ENCODE measurements at places on chromosomes 13 and 19.

GRCh38 chr13:42561752-42562467 is 12.0 kb upstream of the TNFSF11 start:
- DNase-seq = no peak

DNA sequence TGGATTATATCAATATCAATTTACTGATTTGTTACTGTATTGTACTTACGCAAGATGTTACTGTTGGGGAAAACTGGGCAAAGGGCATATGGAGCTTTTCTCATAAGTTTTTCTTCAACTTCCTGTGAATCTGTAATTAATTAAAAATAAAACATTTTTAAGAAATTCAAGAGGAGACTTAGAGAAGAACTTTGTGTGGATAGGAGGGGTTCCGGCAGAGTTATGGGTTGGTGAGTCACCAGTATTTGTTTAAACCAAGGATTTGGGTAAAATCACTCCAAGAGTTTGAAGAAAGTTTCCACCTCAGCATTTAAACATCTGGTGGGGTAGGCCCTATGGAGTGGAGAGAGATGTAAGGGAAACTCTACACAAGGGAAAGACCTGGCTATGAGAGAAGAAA is 379.6 kb downstream of the TSHZ3 start:
- no peak for DNase-seq

GRCh38 chr19:35285095-35285449 is 2.7 kb downstream of the HAMP start:
- DNase-seq = no peak

- no peak for DNase-seq
Measured at GRCh38 chr13:28089065-28089464, 11.3 kb downstream of the FLT3 start.

GRCh38 chr13:52798770-52799430 is 49.5 kb downstream of the PCDH8 start:
- no peak for DNase-seq

- DNase-seq = no peak
Measured at GRCh38 chr13:44131069-44131614, 242.5 kb upstream of the SERP2 start.

GRCh38 chr13:111203736-111204389 is 88.8 kb downstream of the ARHGEF7 start:
- DNase-seq = no peak

GRCh38 chr19:12611361-12611699 is 610 bp downstream of the ZNF791 start:
- no peak for DNase-seq

DNA sequence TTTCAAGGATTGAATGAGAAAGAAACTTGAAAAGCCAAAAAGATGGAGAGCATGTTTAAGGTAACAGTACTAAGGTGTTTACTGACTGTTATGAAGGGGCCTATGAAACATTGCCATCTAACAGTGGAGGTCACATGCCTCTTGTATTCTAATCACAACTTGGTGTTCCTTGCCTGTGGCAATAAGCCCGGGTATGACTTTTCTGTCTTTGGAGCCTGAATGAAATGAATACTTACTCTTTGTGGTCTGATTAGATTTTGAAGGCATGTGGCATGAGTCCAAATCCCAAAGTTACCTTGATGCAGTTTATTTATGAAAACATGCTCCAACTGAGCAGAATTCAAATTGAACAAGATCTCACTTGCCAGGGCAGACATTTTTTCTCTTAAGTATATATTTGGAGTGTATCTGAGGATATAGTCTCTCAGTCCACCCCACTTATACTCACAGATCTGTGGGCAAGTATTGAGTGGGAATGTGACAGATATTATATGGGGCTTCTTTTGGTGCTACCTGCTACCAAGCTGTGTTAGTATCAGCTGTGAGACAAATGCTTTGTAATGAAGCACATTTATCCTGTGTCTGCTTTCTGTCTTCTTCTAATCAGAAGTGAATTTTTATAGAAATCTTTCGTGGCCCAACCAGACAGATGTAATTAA is 67.5 kb downstream of the B3GLCT start:
- DNase-seq = no peak

DNA sequence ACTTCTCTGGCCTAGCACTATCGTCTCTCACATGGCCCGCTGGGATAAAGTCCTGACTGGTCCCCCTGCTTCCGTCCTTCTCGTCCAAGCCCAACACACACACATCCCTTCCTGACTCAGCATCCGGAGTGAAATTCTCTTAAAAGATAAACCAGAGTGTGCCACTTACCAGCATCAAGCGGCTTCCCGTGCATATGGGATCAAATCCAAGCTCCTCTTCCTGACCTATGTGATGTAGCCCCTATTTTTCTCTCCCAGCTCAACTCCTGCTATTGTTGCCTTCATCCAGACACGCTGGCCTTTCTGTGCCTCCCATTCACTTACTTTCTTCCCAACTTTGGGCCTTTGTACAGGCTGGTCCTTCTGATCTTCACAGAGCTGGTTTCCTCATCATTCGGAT is 530.4 kb downstream of the DIAPH3 start:
- DNase-seq = no peak

DNA sequence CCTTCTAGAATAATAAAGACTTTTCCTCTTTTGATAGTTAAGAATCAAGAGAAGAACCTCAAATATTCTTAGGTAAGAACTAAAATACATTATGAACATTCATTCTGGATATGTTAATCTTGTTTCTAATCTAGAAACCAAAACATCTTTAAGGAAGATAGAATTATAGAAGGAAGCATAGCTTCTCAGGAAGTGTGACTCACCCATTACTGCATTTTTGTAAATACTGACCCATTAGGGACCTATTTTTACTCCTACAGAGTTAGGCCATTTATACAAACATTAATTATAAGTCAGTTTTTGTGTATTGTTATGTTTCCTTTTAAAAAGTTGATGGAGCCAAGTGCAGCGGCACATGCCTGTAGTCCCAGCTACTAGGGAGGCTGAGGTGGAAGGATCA is 147.1 kb downstream of the NUFIP1 start:
- no peak for DNase-seq

DNA sequence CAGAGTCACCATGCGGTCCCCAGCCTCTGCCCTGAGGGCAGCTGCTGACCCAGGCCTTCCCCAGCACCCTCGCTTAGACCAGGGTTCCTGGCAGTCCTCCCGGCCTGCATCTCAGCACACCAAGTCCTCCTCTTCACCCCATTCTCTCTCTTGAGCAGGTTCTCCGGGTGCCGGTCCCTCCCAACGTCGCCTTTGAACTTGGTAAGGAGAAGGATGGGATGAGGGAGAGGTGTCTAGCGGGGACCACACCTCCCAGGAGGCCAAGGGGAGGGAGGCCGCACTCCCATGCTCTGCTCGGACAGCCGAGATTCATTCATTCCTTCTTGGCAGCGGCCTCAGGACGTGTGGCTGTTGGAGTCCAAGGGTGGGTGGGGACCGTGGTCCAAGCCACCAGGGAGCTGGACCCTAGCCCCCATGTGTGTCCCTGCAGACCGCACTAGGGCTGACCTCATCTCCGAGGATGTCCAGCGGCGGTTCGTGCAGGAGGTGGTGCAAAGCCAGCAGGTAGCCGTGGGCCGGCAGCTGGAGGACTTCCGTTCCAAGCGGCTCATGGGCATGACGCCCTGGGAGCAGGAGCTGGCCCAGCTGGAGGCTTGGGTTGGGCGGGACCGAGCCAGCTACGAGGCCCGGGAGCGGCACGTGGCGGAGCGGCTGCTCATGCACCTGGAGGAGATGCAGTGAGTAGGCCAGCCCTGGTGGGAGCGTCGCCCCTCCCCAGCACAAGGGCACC is 9.4 kb downstream of the ARHGEF1 start:
- no peak for DNase-seq

DNA sequence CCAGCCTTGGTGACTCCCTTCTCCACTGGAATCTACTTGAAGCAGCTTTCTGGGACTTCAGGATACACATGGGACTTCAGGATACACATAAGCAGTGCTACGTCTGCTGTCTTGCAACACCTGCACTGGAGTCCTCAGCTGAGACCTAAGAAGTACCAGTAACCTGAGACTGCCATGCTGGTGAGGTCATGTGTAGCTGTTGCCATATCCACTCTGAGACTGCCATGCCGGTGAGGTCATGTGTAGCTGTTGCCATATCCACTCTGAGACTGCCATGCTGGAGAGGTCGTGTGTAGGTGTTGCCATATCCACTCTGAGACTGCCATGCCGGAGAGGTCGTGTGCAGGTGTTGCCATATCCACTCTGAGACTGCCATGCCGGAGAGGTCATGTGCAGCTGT is 937.9 kb downstream of the EFNB2 start:
- no peak for DNase-seq

DNA sequence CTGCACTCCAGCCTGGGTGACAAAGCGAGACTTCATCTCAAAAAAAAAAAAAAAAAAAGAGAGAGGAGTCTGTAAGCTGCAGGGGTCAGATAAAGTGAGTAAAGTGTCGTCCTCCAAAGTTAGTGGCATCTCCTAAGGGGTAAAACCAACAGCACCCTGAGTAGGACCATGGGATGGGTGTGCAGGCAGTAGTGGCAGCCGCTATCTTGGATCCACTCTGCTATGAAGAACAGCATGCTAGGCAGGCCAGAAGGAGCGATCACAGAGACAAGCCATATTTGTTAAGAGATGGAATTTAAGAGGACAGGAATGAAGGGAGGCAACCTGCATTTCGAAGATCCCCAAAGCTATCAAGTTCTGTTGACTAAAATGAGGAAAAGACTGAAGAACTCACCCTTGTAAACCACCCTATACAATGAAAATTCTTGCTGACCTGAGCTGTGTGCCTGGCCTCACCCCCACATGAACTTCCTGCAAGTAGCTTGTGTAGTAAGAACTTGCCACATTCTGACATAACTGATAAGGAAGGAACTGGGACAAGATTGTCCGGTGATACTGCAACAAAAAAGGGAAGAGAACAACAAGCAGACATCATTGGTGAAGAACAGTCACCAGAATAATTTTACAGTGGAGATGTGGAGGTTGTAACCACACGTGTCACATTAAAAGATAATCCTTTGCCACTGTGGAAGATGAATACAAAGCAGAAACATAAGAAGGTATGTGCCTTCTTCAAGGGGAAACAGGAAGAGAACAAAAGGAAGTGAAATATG is 16.2 kb downstream of the DPY19L3 start:
- no peak for DNase-seq

GRCh38 chr13:58721273-58721672 is 1089.7 kb downstream of the PCDH17 start:
- DNase-seq = no peak

- no peak for DNase-seq
Measured at GRCh38 chr13:109548374-109548773, 238.0 kb downstream of the IRS2 start.

GRCh38 chr13:106686163-106686562 is 118.2 kb upstream of the ARGLU1 start:
- DNase-seq = no peak

GRCh38 chr13:110326263-110326904 is 19.3 kb downstream of the COL4A2 start:
- DNase-seq = no peak

DNA sequence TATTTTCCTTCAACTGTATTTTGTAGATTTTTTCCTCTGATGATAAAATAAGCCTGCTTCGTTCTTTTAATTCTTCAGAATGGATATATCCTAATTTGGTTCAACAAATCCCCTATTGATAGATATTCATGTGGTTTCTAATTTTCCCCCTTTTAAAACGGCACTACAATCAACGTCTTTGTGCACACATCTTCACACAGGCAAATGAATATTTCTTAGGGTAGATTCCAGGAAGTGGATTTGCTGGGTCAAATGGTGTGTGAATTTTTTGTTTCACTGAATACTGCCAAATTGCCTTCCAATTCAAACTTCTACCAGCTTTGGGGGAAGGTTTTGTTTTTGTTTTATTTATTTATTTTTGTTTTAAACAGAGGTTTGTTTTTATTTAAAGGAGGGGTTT is 287.2 kb downstream of the FOXO1 start:
- DNase-seq = no peak

DNA sequence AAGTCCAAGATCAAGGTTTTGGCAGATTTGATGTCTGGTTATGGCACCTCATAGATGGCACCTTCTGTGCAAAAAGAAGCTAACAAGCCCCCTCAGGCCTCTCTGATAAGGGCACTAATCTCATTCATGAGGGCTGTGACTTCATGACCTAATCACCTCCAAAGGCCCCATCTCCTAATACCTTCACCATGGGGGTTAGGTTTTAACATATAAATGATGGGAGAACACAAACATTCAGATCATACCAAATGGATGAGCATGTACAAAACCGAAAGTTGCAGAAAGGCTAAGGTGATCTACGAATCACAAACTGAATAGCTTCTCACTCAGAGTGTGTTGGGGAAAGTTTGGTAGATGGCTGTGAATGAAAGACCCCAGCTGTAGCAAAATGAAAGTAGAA is 217.4 kb downstream of the TBC1D4 start:
- no peak for DNase-seq

DNA sequence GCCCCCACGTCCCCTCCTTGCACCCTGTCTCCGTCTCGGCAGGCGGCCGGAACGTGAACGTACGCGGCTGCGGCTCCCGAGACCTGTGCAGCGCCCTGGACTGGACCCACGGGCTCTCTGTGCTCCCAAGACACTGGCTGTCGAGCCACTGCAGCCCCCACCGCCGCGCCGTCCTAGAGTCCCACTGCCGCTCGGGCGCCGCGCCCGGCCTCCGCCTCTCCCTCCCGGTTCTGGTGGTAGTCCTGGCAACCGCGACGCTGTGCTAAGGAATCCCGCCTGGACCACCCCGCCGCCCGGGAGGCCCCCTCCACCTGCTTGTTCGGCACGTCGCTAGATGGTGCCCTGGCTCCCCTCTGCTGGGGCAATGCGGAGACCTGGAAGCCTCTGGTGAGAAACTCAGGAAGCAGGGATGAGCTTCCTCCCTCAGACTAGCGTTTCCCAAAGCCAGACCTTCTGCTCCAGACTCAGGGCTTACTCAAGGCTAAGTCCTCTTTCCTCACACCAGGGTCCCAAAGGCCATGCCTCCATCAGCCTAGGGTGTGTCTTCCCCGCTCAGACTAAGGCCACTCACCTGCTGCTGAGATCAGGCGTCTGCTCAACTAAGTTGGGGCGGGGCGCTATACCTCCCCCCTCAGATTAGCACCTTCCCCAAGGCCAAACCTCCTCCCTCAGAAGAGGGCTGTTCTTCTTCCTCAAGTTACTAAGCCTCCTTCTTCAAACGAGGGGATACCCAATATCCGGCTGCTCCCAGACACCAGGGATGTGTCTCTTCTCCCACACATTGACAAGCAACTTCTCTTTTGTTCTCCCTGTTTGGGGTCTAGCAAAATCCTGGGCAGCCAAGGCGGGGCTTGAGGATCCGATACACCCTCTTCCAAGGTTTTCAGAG is 16.1 kb upstream of the IRGC start:
- DNase-seq = no peak

GRCh38 chr13:26538363-26539317 is 18.8 kb upstream of the WASF3 start:
- DNase-seq = no peak

DNA sequence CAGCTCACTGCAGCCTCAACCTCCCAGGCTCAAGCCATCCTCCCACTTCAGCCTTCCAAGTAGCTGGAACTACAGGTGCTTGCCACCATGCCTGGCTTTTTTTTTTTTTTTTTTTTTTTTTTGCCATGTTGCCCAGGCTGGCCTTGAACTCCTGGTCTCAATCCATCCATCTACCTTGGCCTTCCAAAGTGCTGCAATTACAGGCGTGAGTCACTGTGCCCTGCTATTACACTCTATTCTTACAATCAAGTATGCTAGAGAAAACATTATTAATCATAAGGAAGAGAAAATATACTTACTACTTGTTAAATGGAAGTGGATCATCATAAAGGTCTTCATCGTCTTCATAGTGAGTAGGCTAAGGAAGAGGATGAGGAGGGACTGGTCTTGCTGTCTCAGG is 93.3 kb upstream of the DOCK9 start:
- DNase-seq = no peak
